ENCODE measurements at places on chromosomes 7 and 10. TPM values are rescaled to one million over a fixed set of nuclear protein-coding genes. Genes with fewer than 3 reads are reported as not detected.

DNA sequence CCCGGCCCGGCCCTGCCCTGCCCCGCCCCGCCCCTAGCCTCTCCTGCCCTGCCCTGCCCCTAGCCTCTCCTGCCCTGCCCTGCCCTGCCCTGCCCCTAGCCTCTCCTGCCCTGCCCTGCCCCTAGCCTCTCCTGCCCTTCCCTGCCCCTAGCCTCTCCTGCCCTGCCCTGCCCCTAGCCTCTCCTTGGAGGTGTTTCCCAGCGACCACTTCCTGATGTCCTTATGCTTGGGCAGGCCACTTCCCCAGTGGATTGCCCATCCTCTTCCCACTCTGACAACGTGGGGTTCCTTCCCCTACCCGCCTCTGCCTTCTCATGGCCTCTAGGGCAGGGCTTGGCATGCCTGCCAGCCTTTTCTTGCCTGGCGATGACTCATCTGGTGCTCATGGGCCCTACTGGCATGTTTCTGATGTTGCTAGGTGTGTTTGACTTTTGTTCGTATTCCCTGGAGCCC is 21.2 kb downstream of the PRXL2A start:
- H3K27ac ChIP-seq, result no peak overlapping the region
- H3K36me3 ChIP-seq, result peaks cover 3% of the 10 kb centered on the region
- no peaks in the 10 kb centered on the region for H3K27me3 ChIP-seq
- H3K4me1 ChIP-seq, result no peaks in the 10 kb centered on the region
- DNase-seq, result no peak
- no peak overlapping the region for H3K4me3 ChIP-seq

DNA sequence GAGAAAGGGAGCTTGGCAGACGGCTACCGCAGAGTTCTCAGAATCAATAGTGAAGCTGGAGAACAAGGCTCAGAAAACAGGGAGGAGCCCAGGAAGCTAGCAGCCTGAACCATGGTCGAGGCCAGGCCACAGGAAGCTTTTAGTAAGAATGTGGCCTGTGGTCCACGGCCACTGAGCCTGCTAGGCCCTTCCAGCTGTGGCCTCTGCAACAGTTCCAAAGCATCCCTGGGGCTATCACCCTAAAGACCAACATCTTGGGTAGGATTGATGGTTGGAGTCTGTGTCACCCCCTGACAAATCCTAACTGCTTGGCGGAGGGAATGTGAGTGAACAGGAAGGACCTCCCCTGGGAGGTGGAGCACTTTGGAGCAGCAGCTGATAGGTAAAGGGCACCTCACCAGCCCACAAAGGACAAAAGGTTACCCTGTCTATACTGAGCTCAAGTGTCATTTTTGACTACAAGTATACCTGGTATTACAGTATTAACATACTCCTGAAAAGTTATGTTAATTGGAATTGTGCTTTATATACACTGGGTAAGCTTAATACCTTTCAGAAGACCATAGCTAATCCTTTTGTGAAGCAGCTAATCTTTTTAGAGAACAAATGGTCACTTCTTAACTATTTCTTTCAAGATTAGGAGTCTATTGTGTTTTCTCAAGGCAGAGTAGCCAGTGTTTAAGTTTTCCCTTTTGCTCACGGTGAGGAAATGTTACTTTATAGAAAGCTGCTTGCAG is 18.7 kb downstream of the PTPRE start:
- H3K27ac ChIP-seq, result no peak overlapping the region
- no peaks in the 10 kb centered on the region for H3K27me3 ChIP-seq
- peaks cover 3% of the 10 kb centered on the region for H3K4me1 ChIP-seq
- no peaks in the 10 kb centered on the region for H3K36me3 ChIP-seq
- no peak for DNase-seq

Gene POLR2J2
- 1.3 TPM for total RNA-seq

- no peak for DNase-seq
- H3K4me3 ChIP-seq, result no peak overlapping the region
- no peaks in the 10 kb centered on the region for H3K27me3 ChIP-seq
- peaks cover 3% of the 10 kb centered on the region for H3K4me1 ChIP-seq
These were observed 57.2 kb upstream of the ELN start for GRCh38 chr7:73970801-73971229.

- peak; percentile 90 for DNase-seq
- peak overlapping the region; percentile 60 for H3K27ac ChIP-seq
- peaks cover 3% of the 10 kb centered on the region for H3K36me3 ChIP-seq
- peaks cover 20% of the 10 kb centered on the region for H3K4me1 ChIP-seq
- no peaks in the 10 kb centered on the region for H3K27me3 ChIP-seq
- H3K4me3 ChIP-seq, result no peak overlapping the region
These were observed 17.1 kb upstream of the TMEM120A start for GRCh38 chr7:76011442-76011861.

Gene AMZ1
- total RNA-seq, result 0.54 TPM

DNA sequence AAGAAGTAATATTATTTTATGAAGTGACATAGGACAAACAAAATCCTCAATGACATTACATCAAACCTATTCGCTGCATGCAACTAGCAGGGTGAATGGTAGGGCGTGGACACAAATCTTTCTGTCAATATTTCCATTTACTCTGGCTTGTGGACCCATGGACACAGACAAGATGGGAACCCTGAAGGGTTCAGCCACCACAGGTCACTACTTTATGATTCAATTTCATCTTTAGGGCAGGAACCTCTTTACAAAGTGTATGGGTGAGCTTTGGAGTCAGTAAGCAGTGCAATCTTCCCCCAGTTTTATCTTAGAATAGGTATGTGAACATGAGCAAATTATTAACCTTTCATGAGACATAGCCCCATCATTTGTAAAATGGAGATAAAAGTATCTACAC is 982.4 kb upstream of the LRRTM3 start:
- H3K4me1 ChIP-seq, result no peaks in the 10 kb centered on the region
- H3K27ac ChIP-seq, result no peak overlapping the region
- no peaks in the 10 kb centered on the region for H3K27me3 ChIP-seq
- DNase-seq, result no peak

- peak; percentile 52 for DNase-seq
- H3K27me3 ChIP-seq, result peaks cover 5% of the 10 kb centered on the region
- H3K27ac ChIP-seq, result no peak overlapping the region
- no peaks in the 10 kb centered on the region for H3K36me3 ChIP-seq
- H3K4me1 ChIP-seq, result peaks cover 5% of the 10 kb centered on the region
- H3K4me3 ChIP-seq, result no peak overlapping the region
These were observed 144.3 kb downstream of the KIF20B start for GRCh38 chr10:89845541-89846280.

Gene UNC5B
- 1.6 TPM for total RNA-seq

DNA sequence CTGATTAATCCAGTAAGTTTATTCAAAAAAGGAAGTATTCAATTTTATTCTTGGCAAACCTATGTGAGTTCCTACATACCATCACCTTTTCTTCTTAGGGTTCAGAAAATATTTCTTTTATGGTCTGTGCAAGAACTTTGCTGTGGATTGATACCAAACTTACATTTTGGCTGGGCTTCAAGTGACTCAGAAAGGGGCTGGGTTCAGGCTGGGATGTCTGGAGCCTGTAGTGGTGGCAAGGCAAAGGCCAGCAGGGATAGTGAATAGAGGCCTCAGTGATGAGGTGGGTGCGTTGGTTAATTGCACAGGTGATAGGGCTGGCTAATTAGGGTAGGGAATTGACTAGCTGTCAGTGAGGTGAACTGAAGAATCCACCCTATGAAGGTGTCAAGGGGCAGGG is 40.2 kb upstream of the ATXN7L1 start:
- peaks cover 4% of the 10 kb centered on the region for H3K4me1 ChIP-seq
- H3K4me3 ChIP-seq, result no peak overlapping the region
- peak; percentile 56 for DNase-seq
- peaks cover 4% of the 10 kb centered on the region for H3K36me3 ChIP-seq

DNA sequence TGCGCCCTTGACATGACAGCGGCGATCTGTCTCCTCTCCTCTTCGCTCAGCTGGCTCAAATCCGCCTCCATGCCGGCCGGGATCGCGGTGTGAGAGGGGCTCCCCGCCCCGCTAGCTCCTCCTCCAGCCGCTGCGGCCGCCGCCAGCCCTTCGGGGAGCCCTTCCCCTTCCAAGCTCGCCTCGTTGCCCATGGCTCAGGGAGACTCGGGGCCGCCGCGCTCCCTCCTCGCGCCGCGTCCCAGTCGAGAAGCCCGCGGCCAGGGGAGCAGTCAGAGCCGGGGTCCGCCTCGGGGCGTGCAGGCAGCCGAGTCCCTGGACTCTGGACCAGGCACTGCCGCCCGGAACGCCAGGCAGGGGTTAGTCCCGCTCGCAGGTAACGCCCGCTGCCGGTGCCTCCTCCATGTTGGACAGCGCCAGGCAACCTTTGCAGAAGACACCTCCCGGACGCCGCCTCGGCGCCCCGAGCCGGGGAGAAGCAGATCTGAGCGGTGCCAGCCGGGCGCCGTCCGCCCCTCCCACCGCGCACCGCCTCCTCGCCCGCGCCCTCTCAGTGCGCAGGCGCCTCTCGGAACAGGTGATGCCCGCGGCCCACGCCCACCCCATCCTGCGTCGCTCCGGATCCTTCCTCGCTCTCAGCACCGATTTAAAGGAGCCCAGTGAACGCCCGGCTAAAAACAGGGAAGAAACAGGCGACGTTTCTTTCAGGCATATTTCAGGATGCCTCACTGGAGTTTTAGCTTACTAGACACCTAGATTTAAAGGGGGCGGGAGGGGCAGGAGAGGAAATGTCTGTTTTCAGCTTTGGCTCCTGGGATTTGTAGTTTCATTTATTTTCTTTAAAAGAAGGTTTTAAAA is at the start of gene PCLO:
Gene PCLO, minus strand, starts transcription at position 483 of the 855 bp plus-strand sequence. Its CDS starts 292 bp downstream, at position 191.
- peak within 1 kb of the TSS; percentile 30 for H3K4me3 ChIP-seq
- H3K4me1 ChIP-seq, result no peaks in the 10 kb centered on the region
- H3K27me3 ChIP-seq, result peaks cover 2% of the 10 kb centered on the region
- peak; percentile 3 for DNase-seq
- no peaks in the 10 kb centered on the region for H3K36me3 ChIP-seq

Gene SMIM30
- total RNA-seq, result 51.7 TPM

GRCh38 chr10:88853155-88853881 is 1.7 kb upstream of the ANKRD22 start:
- DNase-seq, result no peak
- no peaks in the 10 kb centered on the region for H3K27me3 ChIP-seq
- H3K27ac ChIP-seq, result no peak overlapping the region
- H3K4me1 ChIP-seq, result peaks cover 7% of the 10 kb centered on the region
- H3K36me3 ChIP-seq, result no peaks in the 10 kb centered on the region
- no peak overlapping the region for H3K4me3 ChIP-seq

GRCh38 chr10:119361037-119361436 is 153.7 kb downstream of the GRK5 start:
- H3K36me3 ChIP-seq, result peaks cover 32% of the 10 kb centered on the region
- DNase-seq, result no peak
- H3K27ac ChIP-seq, result no peak overlapping the region
- H3K27me3 ChIP-seq, result no peaks in the 10 kb centered on the region

- H3K4me3 ChIP-seq, result no peak overlapping the region
- no peak overlapping the region for H3K27ac ChIP-seq
- DNase-seq, result no peak
- H3K36me3 ChIP-seq, result peaks cover 2% of the 10 kb centered on the region
- no peaks in the 10 kb centered on the region for H3K4me1 ChIP-seq
- no peaks in the 10 kb centered on the region for H3K27me3 ChIP-seq
These were observed 8.2 kb downstream of the MINDY3 start for GRCh38 chr10:15852111-15852557.

DNA sequence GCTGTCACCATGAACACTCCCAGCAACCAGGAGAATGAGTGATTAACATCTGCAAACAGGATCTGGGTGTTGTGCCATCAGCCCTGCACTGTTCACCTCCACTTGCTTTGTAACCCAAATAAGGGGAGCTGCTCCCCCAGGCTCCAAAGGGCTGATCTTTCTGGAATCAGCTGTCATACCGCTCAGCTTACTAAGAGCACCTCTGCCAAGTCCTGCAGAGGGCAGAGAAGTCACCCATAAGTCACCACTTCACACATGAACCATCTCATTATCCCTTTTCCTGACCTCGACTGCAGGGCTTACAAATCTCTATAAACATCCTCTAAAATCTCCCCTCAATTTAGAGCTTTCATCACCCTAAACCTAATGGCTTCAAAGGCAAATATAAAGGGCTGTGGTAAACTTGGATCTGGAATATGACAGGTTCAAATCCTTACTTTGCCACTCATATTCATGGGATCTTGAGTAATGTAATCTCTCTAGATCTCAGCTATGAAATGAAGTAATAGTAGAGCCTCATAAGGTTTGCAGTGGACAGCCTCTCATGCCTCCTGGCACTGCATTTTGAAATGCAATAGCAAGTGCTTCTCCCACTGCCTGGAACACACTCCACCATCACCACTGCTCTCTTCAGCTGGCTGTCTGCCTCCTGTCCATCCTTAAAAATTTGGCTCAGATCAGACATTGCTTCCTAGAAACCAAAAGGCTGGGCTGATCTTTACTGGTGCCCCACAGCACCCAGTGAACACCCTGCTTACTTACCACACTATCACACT is 38.8 kb downstream of the ERLIN1 start:
- H3K27ac ChIP-seq, result no peak overlapping the region
- no peak overlapping the region for H3K4me3 ChIP-seq
- no peaks in the 10 kb centered on the region for H3K4me1 ChIP-seq
- DNase-seq, result no peak
- peaks cover 3% of the 10 kb centered on the region for H3K27me3 ChIP-seq
- peaks cover 12% of the 10 kb centered on the region for H3K36me3 ChIP-seq

- no peak overlapping the region for H3K27ac ChIP-seq
- no peaks in the 10 kb centered on the region for H3K4me1 ChIP-seq
- no peaks in the 10 kb centered on the region for H3K27me3 ChIP-seq
These were observed 281.9 kb downstream of the PPP1R3A start for GRCh38 chr7:113636727-113637421.

DNA sequence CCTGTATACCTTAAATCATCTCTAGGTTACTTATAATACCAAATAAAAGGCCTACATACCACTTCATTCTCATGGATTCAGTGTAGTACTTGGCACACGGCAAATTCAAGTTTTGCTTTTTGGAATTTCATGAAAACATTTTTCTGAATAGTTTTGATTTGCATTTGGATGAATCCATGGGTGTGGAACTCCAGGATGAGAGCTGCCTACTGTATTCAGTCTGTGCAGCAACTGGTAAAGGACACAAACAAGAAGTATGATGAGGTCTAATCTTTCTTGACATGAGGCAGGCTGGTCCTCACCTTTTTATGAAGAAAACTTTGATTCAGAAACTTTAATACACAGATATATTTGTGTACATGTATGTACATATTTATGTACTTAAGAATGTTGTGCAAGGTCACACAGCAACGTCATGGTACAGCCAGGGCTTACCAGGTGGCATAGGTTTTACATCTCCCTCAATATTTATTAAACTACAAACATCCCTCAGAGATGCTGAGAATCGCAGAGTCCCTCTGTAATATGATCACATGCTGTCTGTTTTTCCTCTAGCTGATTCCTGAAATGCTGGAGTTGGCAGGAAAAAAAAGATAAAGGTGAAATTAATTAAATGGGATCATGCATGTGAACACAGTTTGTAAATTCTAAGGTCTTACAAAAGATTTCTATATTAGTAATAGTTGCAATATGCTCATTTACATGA is 239.6 kb downstream of the PRKG1 start:
- H3K4me1 ChIP-seq, result peaks cover 6% of the 10 kb centered on the region
- no peaks in the 10 kb centered on the region for H3K36me3 ChIP-seq
- no peaks in the 10 kb centered on the region for H3K27me3 ChIP-seq
- no peak for DNase-seq
- H3K4me3 ChIP-seq, result no peak overlapping the region

- H3K36me3 ChIP-seq, result no peaks in the 10 kb centered on the region
- no peaks in the 10 kb centered on the region for H3K4me1 ChIP-seq
- no peak overlapping the region for H3K4me3 ChIP-seq
These were observed 14.6 kb upstream of the PRTFDC1 start for GRCh38 chr10:24966962-24967481.

Gene MEOX2
- total RNA-seq, result under 0.01 TPM

Gene SLC29A4
- total RNA-seq, result 2.5 TPM
